ENCODE measurements at places on chromosomes 11 and 22.
A peak's percentile ranks its signal among the peaks of the same experiment; 100 is the strongest.

GRCh38 chr11:12113294-12113693 is 2.9 kb downstream of the MICAL2 start:
- no peak for DNase-seq

GRCh38 chr11:87036756-87037449 is 831 bp upstream of the TMEM135 start:
- no peak for DNase-seq

- DNase-seq = no peak
Measured at GRCh38 chr11:64632654-64633053, 41.6 kb downstream of the SLC22A12 start.

GRCh38 chr22:40498420-40499208 is 128.2 kb downstream of the SGSM3 start:
- DNase-seq = peak; percentile 23

DNA sequence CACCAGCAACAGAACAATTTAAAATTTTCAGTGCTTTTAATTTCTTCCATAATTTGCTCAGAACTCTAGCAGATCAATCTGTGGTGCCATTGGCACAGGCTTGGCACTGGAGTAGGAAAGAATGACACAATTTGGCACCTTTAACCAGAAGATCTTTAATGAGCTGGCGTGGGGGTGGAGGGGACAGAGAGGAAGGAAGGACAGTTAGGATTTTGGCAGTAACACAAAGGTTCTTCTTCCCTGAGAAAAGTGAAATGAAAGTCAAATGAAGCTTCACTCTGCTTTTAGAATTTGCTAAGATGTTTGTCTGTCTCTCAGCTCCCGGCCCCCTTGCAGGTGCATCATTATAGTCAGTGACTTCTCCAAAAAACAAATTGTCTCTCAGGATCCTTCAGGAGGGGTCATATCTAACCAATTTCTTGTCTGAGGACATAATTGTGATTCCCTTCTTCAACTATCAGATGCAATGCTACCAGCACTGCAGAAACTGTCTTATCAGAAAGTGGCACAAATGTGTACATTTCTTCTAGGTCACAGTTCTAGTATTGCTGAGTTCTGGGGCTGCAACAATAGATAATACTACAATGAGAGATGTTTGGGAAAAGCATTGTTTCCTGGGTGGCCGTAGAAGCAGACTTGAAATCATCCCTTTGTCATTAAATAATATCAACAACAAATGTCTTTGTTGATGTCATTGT is 66.8 kb downstream of the CSTPP1 start:
- no peak for DNase-seq

GRCh38 chr11:19816817-19817216 is 104.2 kb downstream of the NAV2 start:
- no peak for DNase-seq

DNA sequence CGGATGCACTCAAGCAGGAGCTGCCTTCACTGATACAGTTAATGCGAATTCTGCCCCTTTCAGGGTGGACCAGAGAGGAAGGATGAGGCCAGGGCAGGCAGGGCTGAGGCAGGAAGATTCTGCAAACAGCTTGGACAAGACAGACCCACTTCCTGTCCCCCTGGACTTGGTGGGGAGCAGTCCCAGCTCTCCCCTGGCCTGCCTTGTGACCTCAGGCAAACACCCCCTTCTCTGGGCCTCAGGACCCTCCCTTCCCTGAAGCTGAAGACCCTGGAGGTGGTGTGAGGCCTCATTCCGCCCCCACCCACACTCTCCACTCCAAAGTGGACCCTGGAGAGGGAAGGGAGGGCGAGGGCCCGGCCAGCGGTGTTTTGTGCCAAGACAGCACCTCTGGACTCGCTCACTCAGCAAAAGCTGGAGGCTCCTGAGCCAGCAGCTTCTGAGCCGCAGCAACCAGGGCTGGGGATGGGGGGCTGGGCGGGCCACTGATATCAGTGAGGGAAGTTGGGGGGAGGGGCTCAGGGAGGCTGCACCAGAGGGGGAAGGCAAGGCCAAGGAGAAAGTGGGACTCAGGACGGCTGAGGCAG is 8.5 kb downstream of the RAB3IL1 start:
- DNase-seq = no peak

- DNase-seq = no peak
Measured at GRCh38 chr11:2300290-2300935, 1.3 kb downstream of the C11orf21 start.

Data from NCI-H146 (cell line).